ENCODE measurements at places on chromosomes 7 and 10.

DNA sequence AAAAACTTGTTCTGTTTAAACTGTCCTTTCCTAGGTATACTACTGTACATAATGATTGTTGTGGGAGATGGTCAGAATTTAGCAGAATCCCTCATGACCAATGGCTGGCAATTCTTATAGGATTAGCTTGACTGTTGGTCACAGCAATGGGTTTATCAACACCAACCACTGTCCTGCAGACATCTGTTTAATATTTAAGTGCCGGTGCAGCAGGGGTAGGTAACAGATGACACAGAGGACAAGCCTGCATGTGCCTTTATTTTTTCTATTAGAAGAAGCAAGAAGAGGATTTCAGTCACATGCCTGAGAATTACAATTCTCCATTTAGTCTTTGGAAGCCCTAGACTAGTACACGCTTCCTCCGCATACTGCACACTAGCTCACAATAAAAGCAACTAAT is 48.4 kb downstream of the CCDC6 start:
- DNase-seq = no peak

- DNase-seq = no peak
These were observed 59.2 kb downstream of the WIPF3 start for GRCh38 chr7:29865526-29865925.

DNA sequence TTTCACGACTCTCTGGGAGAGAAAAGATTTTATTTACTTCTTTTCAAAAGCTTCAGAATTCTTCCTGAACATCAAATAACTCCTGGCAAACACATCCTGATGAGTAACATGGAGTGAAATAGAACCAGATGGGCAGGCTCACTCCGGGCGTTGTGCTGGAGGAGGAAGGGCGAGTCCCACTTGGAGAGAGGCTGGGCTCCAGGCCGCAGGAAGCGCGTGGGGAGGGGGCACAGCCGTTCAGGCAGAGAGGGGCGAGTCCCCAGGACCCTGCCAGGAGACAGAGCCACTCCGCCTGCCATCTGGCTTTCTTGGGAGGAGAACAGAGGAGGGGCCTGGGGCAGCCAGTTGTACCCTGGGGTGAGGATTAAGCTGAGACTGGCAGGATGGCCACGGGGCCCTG is 265.9 kb upstream of the ZMIZ1 start:
- no peak for DNase-seq

DNA sequence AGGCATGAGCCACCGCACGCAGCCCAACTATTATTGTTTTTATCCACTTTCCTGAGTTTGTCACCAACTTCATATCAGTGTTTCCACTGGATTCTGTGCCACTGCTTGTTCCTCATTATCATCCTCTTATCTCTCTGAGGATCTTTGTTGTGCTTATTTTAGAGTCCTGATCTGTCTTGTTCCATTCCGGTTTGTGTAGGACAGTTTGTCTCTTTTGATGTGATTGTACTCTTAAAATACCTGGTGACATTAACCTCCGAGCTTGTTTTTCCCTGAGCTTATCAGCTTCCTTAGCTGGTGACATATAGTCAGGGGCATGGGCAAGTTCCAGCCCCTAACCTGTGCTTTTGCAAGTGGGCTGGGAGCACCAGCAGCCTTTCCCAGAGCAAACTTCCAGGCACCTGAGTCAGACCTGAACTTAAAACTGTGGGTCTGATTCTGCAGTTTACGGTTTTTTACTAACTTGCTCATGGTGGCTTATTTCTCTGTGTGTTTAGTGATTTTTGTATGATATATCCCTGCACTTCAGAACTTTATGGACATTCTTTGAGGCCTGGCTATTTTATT is 23.1 kb upstream of the FMC1 start:
- DNase-seq = no peak

All from activated CD8-positive, alpha-beta memory T cell treated with anti-CD3 and anti-CD28 coated beads for 1 hour (primary cell).